ENCODE measurements at places on chromosomes 11 and 22.
A peak's percentile ranks its signal among the peaks of the same experiment; 100 is the strongest.

DNA sequence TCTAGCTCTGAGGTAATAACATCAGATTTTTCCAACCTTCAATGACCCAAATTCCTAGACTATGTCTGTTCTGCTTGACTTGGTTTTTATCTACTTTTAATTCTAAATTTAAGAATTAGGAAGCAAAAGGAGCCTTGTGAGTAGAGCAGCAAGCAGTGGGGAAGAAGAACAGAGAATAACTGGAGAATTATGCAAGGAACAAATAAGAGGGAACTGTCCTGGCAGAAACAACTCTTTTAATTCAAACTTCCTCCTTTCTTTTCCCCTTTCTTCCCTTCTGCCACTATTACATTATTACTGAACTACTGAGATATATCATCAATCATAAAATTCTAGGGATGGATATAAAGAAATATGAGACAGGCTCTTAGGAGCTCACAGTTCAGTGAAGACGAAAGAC is 276.1 kb downstream of the SBF2 start:
- no peak for DNase-seq

- DNase-seq: peak; percentile 73
Observed at GRCh38 chr11:86214710-86215109, 29.8 kb upstream of the EED start.

DNA sequence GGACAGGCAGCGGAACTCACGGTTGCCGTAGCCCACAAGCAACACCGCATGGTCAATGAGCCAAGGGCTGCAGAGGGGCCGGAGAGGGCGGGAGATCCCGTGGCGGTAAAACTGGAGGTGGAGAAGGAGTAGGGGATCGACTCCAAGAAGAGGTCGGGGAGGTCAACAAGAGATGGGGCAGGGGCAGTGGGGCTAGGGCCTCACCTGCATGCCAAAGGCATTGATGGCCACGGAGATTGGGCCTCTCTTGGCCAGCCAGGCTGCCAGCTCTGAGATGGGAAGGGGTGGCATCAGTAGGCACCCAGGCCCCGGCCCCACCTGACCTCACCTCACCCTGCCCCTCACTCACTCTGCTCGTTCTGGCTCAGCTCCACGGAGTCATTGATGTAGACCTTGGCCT is 3.9 kb downstream of the CTSF start:
- no peak for DNase-seq

- DNase-seq: no peak
Observed at GRCh38 chr11:67317888-67318555, 14.7 kb downstream of the SSH3 start.

- no peak for DNase-seq
Observed at GRCh38 chr11:85725510-85726258, 39.7 kb upstream of the CCDC89 start.

GRCh38 chr11:116787786-116788486 is at the start of gene ZPR1:
ZPR1 (minus strand) TSS chr11:116788023; CDS start chr11:116787990, 33 bp downstream.
- no peak for DNase-seq

- DNase-seq: no peak
Observed at GRCh38 chr11:706439-706956, 467 bp downstream of the EPS8L2 start.

GRCh38 chr11:45885274-45885920 is at the start of gene MAPK8IP1:
MAPK8IP1 (plus strand) TSS chr11:45885651; CDS start chr11:45885821, 170 bp downstream.
- no peak for DNase-seq

DNA sequence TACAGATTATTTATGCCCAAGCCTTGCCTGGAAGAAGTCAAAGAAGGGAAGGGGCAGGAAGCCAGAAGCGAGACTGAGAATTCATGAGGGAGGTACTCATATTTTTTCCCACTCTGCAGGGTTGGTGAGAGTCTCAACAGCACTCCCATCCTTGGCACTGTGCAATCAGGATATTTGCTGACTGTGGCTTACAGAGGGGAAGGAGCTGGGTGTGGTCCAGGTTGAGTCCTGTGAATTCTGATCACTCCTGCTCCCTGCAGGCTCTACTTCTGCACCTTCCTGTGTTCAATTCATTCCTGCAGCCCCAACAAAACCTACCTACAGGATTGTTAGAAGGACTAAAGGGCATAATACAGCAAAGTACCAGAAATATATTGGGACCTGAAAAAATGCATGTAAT is 530.5 kb downstream of the INSC start:
- DNase-seq: no peak

DNA sequence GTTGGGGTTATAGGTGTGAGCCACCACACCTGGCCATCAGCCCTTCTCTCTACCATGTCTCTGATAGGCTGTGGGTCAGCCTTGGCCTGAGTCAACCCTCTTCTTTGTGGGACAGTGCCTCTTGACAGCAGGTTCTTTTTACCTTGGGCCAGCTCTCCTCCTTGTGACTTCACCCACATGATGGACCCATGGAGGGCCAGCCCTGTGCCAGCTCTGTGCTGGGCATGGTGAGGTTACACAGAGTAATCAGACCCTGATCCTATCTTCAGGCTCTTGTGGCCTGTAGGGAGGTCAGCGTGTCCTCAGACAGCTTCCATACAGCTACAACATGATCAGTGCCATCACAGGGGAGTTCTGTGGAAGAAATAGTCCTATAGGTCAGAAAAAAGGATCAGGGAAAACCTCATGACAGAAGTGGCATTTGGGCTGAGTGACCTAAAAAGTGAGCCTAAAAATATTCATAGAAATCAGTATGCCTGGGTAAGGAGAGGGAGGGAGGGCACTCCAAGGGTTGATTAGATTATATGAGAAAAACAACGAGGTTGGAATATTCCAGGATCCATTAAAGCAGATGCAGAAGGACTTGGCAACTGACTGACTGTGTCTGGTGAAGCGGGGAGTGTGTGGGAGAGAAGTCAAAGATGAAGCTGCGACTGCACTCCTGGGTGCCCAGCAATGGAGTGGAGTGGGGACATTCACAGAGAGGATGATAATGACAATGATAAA is 17.1 kb downstream of the OTOG start:
- no peak for DNase-seq

DNA sequence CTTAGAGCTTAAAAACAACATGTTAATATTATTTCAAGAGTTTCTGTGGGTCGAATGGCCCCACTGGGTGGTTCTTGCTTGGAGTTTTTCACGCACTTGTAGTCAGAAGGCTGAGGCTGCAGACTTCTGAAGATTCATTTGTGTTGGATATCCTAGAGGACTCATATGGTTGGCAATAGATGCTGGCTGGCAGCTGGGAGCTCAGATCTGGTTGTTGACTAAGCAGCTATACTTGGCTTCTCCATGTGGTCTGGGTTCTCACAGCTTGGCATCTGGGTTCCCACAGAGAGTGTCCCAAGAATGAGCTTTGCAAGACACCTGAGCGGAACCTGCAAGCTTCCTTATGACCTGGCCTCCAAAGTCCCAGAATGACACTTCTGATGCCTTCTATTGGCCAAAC is 163.9 kb upstream of the ZC3H12C start:
- no peak for DNase-seq

All from GM12864 (cell line).